Neuronal stem cell (in vitro differentiated cells): ENCODE measurements at places on chromosomes 13 and 19.

DNA sequence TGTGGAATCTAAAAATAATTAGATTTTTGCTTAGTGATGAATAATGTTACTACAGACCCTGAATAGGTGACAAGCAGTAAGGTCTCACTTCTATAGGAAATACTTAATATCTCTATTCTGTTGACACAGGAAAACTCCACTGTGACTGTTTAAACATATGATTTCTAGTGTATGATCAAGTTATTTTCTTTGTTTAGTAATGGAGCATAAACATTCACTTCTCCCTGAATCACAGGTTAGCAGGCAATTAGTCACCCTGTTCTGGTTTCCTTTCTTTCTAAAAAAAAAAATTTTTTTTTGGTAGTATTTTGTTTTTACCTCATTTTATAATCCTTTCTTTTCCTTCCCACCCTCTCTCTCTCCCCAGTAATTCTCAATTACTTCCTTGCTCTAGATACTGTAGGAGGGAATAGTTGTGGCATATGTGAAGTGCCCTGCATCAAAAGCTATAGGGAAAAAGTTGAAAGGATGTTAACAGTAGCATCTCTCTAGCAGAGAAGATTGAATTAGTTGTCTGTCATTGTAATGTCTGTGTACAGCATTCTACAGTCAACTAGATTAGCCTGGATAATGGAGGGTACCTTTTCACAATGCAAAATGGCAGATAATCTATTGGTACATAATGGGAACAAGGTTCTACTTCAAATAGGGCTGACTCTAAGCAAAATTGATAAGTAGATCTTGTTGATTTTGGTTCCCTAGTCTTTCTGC is 3.5 kb downstream of the HS6ST3 start:
- no peaks in the 10 kb centered on the region for H3K4me1 ChIP-seq
- no peak for DNase-seq
- no peaks in the 10 kb centered on the region for H3K36me3 ChIP-seq
- peaks cover 27% of the 10 kb centered on the region for H3K27me3 ChIP-seq

GRCh38 chr13:75391432-75392100 is 90.4 kb downstream of the TBC1D4 start:
- H3K27ac ChIP-seq = no peak overlapping the region
- no peaks in the 10 kb centered on the region for H3K27me3 ChIP-seq
- H3K4me1 ChIP-seq = no peaks in the 10 kb centered on the region
- DNase-seq = no peak
- H3K36me3 ChIP-seq = no peaks in the 10 kb centered on the region
- no peak overlapping the region for H3K4me3 ChIP-seq

GRCh38 chr19:39319098-39319891 is 1.4 kb downstream of the LRFN1 start:
- H3K4me1 ChIP-seq = peaks cover 5% of the 10 kb centered on the region
- H3K27ac ChIP-seq = no peak overlapping the region
- peaks cover 27% of the 10 kb centered on the region for H3K27me3 ChIP-seq

GRCh38 chr19:55206664-55207500 is 2.4 kb downstream of the PTPRH start:
- peak overlapping the region; percentile 24 for H3K27ac ChIP-seq
- peak; percentile 67 for DNase-seq
- H3K4me1 ChIP-seq = peaks cover 20% of the 10 kb centered on the region
- H3K4me3 ChIP-seq = peak overlapping the region; percentile 24
- no peaks in the 10 kb centered on the region for H3K27me3 ChIP-seq

- DNase-seq = no peak
- no peaks in the 10 kb centered on the region for H3K36me3 ChIP-seq
- no peak overlapping the region for H3K27ac ChIP-seq
Observed at GRCh38 chr13:74487091-74487722, 353.0 kb upstream of the KLF12 start.

DNA sequence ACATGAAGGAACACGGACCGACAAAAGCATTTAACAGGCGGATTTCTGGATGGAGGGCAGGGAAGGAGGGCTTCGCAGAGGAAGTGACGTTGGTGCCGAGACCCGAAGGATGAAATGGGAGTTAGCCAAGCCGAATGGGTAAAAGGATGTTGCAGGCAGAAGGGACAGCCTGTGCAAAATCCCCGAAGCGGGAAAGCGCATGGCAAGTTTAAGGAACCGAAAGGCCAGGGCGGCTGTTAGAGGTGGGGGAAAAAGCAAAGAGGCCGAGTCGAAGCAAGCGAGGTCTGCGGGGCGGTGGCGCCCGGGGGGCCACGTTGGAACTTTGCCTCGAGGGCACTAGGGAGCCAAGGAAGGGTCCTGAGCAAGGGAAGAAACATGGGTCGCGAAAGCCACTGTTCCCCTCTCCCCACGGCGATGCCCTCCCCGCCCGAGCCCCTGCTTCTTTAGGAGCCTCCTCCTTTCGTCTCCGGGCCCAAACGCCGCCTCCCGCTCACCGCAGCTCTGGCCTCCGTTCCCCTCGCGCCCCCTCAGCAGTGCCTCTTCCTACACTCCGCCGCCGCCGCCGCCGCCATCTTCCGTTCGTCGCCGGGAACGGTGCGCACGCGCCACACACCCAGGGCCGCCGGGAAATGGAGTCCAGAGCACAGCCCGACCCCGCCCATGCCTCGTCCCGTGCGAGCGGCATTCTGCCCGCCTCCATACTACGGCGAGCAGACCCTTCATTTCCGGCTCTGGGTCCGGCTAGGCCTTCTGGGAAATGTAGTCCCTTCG is at the start of gene SYMPK:
Gene SYMPK, minus strand, starts transcription at position 584 of the 771 bp plus-strand sequence. CDS start 8,652 bp downstream, outside the sequence.
- H3K27ac ChIP-seq = peak within 1 kb of the TSS; percentile 40
- peaks cover 15% of the 10 kb centered on the region for H3K36me3 ChIP-seq
- no peaks in the 10 kb centered on the region for H3K27me3 ChIP-seq
- peak; percentile 98 for DNase-seq
- H3K4me1 ChIP-seq = peaks cover 3% of the 10 kb centered on the region
- H3K4me3 ChIP-seq = peak within 1 kb of the TSS; percentile 82

GRCh38 chr13:93872376-93872775 is 607.1 kb downstream of the DCT start:
- H3K27ac ChIP-seq = no peak overlapping the region
- no peaks in the 10 kb centered on the region for H3K4me1 ChIP-seq
- H3K27me3 ChIP-seq = no peaks in the 10 kb centered on the region
- H3K36me3 ChIP-seq = no peaks in the 10 kb centered on the region
- DNase-seq = no peak

DNA sequence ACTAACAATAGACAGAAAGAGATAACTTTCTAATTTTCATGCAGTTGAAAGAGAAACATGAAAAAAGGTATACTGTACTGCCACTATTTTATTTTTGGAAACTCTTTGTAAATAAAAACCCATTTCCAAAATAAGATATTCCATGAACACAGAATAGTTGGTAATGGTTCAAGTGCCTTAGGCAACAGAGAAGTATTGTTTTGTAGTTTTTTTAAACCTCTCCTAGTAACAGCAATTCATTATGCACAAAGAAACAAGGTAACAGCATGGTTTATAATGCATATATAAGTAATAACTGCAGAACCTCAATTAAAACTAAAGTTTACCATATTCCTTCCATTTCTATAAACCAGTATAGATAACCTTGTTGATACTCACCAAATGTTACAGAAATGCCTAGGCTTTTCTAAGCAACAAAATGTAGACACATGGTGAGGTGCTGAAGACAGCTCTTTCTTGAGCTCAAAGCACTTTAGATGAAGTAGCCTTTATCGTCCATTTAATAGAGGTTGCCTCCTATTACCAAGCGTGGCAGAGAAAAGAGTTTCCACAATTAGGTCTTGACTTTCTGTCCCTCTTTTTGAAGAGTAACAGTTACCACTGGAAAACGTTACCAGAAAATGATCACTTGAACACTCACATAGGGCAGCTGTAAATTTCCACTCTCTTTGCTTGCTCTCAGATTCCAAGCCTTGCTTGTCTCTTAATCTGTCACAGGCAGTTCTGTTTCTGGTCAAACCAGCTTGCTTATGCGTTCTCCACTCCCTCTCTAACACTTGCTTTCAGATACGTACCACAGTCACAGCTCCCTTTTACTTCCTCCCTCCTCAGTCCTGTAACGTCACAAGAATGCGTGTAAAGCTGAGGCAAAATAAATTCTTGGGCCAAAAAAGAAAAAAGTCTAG is 42.9 kb downstream of the CAB39L start:
- H3K36me3 ChIP-seq = no peaks in the 10 kb centered on the region
- no peaks in the 10 kb centered on the region for H3K27me3 ChIP-seq
- peaks cover 4% of the 10 kb centered on the region for H3K4me1 ChIP-seq
- no peak overlapping the region for H3K4me3 ChIP-seq
- H3K27ac ChIP-seq = no peak overlapping the region

GRCh38 chr19:46369817-46370216 is 22.9 kb downstream of the PPP5C start:
- H3K27ac ChIP-seq = no peak overlapping the region
- DNase-seq = no peak
- H3K36me3 ChIP-seq = peaks cover 9% of the 10 kb centered on the region
- peaks cover 18% of the 10 kb centered on the region for H3K4me1 ChIP-seq

DNA sequence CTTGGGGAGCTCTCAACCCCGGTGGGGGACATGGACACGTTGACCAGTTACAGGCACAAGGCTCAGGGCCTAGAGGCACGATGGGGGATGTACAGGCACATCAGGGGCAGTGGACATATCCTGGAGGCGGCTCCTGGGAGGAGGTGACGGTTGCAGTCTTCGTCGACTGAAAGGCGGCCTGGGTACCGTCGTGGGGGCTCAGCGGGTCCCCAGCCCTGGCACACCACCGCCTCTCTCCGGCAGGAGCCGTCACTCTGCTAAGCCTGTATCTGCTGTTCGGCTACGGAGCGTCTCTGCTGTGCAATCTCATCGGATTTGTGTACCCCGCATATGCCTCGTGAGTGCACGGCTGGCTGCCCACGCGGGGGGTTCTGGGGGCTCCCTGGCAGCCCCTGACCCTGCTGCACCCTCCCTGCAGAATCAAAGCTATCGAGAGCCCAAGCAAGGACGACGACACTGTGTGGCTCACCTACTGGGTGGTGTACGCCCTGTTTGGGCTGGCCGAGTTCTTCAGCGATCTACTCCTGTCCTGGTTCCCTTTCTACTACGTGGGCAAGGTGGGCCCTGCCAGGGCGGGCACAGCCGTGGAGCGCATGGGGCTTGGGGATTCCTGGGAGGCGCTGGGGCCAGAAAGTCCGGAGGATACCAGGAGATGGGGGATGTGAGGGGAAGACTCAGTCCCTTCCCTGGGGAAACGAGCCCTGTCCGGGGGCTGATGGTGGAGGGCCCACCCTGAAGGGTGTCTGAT is 4.2 kb downstream of the REEP6 start:
- H3K4me1 ChIP-seq = peaks cover 15% of the 10 kb centered on the region
- DNase-seq = no peak
- H3K27ac ChIP-seq = no peak overlapping the region
- peaks cover 3% of the 10 kb centered on the region for H3K27me3 ChIP-seq

DNA sequence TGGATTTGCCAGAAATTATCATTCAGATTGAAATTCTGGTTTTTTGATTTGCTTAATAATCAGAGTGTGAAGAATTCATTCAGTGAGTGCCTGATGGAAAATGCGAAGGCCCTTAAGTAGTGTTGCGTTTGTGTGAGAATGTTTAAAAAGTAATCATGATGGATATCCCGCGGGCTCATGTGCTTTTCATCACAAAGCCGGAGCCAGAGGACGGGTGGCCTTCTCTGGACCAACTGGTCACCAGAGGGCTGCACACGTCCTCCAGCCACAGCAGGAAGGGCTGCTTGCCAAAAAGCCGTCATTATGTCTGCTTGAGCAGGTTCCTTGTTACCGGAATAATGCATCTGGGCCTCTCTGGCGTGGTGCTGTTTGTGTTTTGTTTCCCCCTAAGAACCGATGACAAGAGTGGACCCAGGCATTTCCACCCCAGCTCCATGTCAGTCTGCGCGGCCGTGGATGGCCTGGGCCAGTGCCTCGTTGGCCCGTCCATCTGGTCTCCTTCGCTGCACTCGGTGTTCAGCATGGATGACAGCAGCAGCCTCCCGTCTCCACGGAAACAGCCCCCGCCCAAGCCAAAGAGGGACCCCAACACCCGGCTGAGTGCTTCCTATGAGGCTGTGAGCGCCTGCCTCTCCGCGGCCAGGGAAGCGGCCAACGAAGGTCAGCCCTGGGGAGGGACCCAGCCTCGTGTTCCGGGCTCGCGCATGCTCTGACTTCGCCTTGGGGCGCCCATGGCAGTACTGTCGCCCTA is 497.7 kb downstream of the MYO16 start:
- peak overlapping the region; percentile 9 for H3K27ac ChIP-seq
- no peak overlapping the region for H3K4me3 ChIP-seq
- DNase-seq = peak; percentile 17
- no peaks in the 10 kb centered on the region for H3K36me3 ChIP-seq

DNA sequence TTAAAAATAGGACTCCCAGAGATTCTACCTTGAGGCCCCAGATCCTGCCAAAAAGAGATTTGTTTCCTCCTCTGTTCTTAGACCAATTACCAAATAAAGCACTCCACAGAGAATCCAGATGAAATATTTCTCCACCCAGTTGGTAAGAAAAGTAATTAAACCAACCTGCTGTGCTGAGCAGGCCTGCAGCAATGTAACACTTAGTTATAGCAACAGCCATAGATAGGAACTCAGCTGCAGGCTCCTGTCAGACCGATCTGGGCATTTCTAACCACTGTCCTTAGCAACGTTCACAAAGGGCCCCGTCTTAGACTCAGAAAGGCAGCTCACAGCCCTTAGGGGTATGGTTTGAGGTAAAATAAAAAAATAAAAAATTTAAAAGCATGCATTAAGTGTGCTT is 271.1 kb downstream of the KCNRG start:
- DNase-seq = no peak
- no peaks in the 10 kb centered on the region for H3K36me3 ChIP-seq
- peaks cover 7% of the 10 kb centered on the region for H3K4me1 ChIP-seq

GRCh38 chr13:59721926-59722910 is 441.5 kb downstream of the DIAPH3 start:
- H3K4me3 ChIP-seq = no peak overlapping the region
- H3K36me3 ChIP-seq = no peaks in the 10 kb centered on the region
- no peak for DNase-seq
- no peak overlapping the region for H3K27ac ChIP-seq
- no peaks in the 10 kb centered on the region for H3K4me1 ChIP-seq

GRCh38 chr19:30492586-30493270 is 120.5 kb downstream of the ZNF536 start:
- H3K27me3 ChIP-seq = no peaks in the 10 kb centered on the region
- no peak overlapping the region for H3K4me3 ChIP-seq
- H3K4me1 ChIP-seq = peaks cover 26% of the 10 kb centered on the region
- no peak for DNase-seq
- H3K36me3 ChIP-seq = no peaks in the 10 kb centered on the region
- H3K27ac ChIP-seq = no peak overlapping the region

DNA sequence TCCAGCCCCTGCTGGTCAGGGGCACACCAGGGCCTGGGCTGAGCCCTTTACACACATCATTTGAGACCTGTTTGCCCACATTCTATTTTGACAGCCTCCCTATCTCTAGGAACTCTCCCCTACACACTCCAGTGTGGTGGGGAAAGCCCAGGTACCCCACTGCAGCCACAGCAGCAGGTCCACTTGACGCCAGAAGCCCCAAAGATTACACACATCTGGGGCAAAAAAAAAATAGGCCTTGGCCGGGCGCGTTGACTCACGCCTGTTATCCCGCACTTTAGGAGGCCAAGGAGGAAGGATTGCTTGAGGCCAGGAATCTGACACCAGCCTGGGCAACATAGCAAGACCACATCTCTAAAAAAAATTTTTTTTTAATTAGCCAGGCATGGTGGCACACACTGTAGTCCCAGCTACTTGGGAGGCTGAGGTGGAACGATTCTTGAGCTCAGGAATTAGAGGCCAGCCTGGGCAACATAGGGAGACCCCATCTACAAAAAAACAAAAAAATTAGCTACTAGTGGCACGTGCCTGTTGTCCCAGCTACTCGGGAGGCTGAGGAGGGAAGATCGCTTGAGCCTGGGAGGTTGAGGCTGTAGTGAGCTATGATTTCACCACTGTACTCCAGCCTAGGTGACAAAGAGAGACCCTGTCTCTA is 18.0 kb upstream of the CD22 start:
- H3K4me3 ChIP-seq = no peak overlapping the region
- H3K27ac ChIP-seq = no peak overlapping the region
- peaks cover 3% of the 10 kb centered on the region for H3K4me1 ChIP-seq
- H3K36me3 ChIP-seq = no peaks in the 10 kb centered on the region
- no peaks in the 10 kb centered on the region for H3K27me3 ChIP-seq
- DNase-seq = no peak
